ENCODE measurements at places on chromosomes 3 and 15.
A peak's percentile ranks its signal among the peaks of the same experiment; 100 is the strongest.

DNA sequence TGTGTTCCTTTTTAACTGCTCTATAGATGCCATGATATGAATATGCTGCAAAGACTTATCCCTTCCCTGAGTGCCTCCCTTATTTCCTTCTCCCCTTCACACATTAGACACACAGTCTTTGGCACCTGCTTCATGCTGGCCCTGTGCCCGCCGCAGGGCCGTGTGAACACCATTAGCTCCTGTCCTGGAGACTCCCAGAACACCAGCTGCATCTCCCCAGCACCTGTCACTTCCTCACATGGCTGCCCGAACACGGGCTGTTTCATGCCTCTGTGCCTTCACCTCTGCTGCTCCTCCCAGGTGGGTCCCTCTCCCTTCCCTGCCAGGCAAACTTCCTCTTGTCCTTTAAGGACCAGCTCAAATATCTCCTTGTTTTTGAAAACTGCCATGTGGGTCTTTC, 40.5 kb upstream of the SEC13 start:
- DNase-seq = no peak

DNA sequence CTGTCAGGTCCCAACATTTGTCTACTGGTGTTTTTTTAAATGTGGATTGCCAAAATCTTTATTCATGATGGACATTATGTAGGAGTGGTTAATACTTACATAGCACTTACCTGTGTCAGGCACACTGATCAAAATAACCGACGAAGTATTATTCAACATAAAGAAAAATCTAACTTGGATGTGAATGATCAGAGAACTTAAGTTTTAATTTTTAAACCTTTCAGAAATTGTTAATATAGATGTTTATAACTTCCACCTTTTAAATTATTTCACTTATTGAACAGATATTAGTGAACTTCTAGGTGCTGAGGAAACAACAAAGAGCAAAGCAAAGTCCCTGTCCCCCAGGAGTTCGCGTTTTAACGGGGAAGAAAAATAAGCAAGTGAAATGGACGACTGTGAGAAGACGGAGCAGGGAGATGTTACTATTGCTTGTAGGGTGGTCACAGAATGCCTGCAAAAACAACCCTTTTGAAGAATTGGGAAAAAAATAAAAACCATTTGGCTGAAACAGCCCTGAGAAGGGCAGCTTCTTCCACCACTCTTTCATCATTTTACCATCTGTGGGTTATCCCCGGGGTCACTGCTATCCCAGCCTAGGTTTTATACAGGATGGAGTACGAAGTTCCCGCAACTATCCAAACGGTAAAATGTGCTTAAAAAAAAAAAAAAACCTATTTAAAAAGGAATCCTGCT, 915 bp upstream of the APH1B start:
- no peak for DNase-seq

DNA sequence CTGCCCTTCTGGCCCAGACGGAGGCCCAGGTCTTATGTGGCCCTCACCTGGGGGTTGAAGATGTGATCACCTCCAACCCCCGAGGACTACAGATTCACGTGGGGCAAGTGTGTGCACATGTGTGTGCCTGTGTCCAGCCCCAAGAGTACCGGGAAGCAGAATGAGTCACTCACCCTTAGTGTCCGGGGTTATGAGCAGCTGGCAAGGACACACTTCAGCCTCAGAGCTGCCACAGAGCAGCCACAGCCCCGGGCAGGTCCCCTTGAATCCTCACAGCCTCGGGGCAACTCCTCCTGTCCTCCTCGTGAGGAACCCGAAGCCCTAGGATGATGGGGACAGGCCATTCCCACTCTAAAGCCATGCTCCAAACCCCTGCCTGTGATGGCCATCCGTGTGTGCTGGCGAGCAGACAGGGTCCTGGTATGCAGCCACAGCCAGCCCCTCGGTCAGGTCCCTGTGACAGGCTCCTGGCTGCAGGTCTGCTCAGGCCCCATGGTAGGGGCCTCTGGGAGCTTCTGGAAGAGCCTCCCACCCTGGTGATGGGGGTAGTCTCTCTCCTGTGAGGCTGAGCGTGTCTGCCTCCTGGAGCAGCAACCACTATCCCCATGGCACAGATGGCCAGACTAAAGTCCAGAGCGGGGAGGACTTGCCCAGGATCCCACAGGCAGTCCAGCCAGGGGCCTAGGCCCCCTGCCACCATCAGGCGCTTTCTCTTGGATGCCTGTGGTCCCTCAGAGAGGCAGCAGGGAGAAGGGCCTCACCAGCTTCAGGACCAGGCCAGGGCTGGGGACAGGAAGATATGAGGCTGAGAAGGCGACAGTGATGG, 852 bp downstream of the STAB1 start:
- no peak for DNase-seq

- DNase-seq = no peak
These were observed 21.7 kb downstream of the THSD4 start for GRCh38 chr15:71136793-71137518.

- no peak for DNase-seq
These were observed 113.2 kb downstream of the PPP2R3A start for GRCh38 chr3:136078421-136079364.

- DNase-seq = no peak
These were observed 1.0 kb upstream of the PCCB start for GRCh38 chr3:136249091-136249490.

DNA sequence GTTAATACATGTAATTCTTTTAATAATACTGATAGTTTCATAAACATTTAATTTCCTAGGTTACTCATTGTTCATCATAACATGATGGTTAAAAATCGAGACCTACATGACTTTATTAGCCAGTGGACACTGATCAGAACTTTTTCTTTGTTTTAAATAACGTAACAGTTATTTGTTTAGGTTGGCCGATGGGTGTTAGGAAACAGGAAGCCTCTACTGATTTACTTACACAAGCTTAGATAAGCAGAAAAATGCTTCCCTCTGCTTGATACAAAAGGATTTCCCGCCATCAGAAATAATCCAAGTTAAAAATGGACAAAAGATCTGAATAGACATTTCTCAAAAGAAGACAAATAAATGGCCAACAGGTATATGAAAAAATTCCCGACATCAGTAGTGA, 16.6 kb upstream of the APH1B start:
- no peak for DNase-seq

DNA sequence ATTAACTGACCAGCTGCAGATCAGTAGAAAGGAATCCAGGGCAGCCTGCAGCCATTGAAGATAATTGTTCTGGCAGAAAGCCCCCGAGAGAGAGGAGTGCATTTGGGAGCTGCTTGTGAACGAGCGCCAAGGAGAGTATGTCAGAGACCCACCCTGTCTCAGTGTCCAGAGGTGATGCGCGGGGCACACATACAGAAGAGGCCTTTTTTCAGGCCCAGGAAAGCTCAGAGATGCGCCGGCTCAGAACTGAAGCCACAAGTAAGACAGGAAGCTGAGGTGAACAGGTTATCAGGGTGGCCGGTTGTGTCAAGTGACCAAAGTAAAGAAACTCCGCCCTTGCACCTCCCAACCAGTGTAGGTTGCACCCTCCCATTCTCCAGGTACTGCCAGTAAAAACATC, 59.8 kb upstream of the HEG1 start:
- no peak for DNase-seq

DNA sequence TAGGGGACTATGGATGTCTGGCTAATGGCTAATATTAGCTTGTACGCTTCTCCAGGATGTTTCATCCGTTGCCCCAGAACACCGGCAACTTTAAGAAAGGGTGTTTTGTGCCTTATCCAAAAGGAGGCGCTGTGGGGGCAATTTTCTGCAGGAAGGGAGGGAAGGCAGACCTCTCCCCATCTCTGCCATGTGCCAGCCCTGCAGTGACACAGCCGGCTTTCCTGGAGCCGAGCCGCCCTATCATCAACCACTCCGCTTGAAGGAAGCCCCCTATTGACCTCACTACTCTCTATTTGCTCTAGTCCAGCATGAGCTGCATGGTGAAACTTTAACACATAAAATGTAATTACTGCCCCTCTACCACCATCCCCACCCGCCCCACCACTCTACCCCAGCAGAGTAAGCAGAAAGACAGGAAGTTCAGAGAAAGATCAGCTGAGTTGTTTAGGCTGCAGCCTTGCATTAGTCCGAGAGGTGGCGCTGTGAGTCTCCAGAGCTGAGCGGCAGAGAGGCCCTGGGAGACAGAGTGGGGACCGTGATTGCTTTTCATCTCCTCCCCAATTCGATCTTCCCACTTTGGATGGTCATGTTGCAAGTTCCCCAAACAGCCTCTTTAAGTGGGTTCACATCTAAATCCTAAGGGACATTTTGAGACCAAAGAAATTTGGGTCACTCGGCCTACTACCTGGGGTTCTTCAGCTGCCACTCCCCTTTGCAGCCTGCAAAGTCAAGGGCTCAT, 24.5 kb upstream of the RAD18 start:
- peak; percentile 57 for DNase-seq

GRCh38 chr3:112671930-112672715, 31.2 kb upstream of the CCDC80 start:
- no peak for DNase-seq

DNA sequence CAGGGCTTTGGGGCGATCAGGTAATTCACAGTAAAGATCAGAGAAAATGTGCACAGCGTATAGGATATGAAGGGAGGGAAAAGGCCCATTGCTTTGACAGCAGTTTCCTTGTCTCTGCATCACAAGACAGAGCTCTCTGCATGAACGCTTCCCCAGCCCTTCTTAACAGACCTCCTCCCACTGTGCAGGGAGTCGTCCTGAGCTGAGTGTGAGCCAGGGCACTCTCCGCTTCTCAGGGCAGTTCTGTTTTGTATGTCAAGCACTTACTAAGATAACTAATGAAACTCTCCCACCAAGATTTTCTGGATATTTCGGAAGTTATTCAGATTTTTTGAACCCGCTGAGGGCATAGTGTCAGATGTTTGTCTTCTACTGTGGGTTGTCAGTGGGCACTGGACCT, 105.8 kb upstream of the C15orf61 start:
- DNase-seq = no peak

DNA sequence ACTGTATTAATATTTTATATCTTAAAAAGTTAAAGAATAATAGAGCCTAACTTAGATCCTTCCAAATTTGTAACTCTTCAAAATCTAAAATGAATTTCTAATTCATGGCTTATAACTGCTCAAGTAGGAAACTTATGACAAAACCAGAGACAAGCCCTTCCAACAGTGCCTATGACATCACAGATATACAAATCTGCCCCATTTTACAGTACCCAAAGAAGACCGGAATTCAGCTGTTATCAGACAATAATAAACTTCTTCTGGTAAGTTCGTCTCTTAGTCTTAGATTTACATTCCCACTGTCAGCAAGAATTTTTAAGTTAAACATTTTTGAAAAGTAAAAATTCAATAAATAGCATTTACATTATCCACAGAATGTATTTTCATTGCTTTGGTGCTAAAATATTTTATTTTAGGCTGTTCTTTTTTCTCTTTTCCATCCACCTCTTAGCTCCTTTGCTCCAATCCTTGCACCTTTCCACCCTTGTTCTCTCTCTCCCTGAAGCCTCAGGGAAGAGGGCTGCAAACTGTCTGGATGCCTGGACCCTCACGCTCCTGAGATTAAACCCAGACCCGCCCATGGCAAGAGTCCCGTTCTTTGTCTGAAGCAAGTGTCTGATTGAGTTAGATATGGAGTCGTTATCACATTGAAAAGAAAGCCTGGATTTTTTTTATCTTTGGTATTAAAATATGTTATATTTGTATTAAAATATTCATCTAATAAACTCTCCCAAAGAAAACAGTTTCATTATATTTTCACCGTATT, 312.7 kb downstream of the ZBTB20 start:
- no peak for DNase-seq

DNA sequence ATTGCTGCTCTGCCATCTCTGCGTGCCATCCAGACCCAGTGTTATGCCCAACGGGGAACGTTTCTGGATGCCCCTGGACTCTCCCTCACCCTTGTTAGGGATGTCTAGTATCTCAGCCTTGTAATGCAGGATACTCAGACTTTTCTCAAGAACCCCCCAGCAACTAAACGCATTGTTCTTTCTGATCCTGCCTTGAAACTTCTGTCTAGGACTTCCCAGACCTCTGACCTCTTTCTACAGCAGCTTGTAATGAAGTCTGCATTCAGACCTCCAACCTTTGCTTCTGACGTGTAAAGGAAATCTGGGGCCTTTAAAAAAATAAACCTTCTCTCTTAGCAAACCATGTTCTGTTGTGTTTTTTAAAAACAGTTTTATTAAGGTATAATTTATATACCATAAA, 139.5 kb downstream of the KCNAB1 start:
- DNase-seq = no peak

DNA sequence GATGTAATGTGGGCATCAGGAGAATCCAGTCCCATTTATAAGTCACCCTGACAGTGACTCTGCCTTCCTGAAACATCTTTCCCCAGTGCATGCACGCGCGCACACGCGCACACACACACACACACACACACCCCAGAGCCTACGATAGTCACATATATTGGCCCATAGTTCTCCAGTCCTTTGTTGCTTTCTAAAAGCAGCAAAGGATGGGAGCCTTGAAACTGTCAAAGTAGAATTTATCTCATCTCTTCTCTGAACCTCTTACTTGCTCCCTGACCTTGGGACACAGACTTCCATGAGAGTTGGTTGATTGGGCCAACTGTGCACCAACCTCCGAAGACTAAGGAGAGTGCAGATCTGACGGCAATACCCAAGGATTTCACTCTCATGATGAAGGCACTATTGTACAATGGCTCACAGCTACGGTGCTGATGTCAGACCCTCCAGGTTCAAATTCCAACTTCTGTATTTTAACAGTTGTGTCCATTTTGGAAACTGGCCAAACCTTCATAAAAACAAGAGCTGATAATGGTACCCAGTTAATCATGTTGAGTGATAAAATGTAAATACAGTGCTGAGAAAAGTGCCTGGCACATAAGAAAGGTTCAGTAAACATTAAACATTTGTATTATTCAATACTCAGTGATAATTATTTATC, 8.3 kb downstream of the CPA3 start:
- DNase-seq = no peak

DNA sequence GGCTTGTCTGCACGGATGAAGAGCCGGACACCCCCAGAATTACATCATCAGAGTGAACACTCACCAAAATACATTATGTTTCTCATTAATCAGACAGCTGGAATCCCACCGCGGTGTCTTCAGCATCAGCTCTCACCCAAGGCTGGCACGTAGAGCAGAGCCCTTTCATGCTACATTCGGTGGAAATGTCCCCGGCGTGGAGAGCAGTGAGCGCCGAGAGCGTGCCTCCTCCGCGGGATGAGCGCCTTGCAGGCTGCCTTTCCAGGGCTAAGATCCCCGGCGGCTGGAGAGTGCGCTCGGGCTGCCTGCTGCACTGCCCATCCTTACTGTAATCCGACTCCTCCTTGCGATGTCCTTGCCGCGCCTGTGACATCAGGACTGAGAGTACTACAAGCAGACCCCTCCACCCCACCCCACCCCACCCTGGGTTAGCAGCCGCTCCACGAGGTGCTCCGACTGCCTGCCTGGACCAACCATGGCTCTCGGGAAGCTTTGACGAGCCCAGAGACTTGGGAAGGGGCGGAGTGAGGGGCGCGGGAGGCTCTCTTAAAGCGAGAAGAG, at the start of gene ZNF385D:
TSS of gene ZNF385D (minus strand) at position 380 of the 561 bp plus-strand sequence. CDS start at position 86, 294 bp downstream.
- DNase-seq = peak; percentile 91

DNA sequence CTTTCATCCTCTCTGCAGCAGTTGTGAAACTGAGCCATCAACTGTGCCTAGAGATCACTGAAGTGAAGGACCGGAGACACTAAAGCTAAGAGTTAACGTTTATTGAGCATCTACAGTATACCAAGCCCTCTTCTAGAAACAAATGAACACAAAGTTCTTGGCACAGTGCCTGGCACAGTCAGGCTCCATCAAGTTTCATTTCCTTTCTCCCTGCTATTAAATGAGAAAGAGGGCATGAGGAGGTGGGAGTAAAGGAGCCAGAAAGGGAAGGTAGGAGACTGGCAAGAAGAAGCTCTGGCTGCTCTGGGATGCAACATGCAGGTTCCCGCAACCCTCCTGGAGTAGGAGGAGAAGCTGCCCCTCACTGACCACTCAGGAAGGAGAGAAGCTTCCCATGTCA, 30.6 kb downstream of the CYP19A1 start:
- no peak for DNase-seq

- DNase-seq = no peak
These were observed 101.9 kb upstream of the ICE2 start for GRCh38 chr15:60580650-60581376.
